ENCODE measurements at places on chromosomes 3 and 15. TPM values are rescaled to one million over a fixed set of nuclear protein-coding genes. Genes with fewer than 3 reads are reported as not detected.
A peak's percentile ranks its signal among the peaks of the same experiment; 100 is the strongest.

CPNE9 gene
- 54.6 TPM for total RNA-seq

SLC12A1 gene
- total RNA-seq: not detected

CADPS gene
- 265 TPM for total RNA-seq

SERPINI1 gene
- 66.2 TPM for total RNA-seq

NR1I2 gene
- not detected for total RNA-seq

COL6A5 gene
- total RNA-seq: not detected

SPTSSB gene
- 1.9 TPM for total RNA-seq

GPR171 gene
- total RNA-seq: not detected

GREM1 gene
- not detected for total RNA-seq

DNA sequence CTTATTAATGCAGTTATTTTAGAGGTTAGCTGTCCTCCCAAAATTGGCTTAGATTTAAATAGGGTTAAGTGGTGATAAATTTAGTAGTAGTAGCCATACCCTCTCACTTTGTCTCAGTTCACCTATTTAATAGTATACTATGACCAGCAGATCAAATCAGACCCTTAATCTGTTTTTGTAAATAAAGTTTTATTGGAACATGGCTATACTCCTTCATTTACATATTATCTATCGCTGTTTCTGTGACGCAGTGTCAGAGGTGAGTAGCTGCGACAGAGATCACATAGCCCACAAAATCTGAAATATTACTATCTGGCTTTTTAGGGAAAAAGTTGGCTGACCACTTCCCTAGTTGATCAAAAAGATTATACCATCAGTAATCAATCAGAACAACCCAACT is 113.2 kb downstream of the FILIP1L start:
- peaks cover 1% of the 10 kb centered on the region for H3K27me3 ChIP-seq
- DNase-seq: no peak
- peaks cover 4% of the 10 kb centered on the region for H3K36me3 ChIP-seq
- no peak overlapping the region for H3K4me3 ChIP-seq

- H3K27ac ChIP-seq: no peak overlapping the region
- H3K36me3 ChIP-seq: no peaks in the 10 kb centered on the region
- no peak for DNase-seq
- no peaks in the 10 kb centered on the region for H3K4me1 ChIP-seq
Observed at GRCh38 chr3:162776148-162776547, 1279.5 kb downstream of the OTOL1 start.

DNA sequence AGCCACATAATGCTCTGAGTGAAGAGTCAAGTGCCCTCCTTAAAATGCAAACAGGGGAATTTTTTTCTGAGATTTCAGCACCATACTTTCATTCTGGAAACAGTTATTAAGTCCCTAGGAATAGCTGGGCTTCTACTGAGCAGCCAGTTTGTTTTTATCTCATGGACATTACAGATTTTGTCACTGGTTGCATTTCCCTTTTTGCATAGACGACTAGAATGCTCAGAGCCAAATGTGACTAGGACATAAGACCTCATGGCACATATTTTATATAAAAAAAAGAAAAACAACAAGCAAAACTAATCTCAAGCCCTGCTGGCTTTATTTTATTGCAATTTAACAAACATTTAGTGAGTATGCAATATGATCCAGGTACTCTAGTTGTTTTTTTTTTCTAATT is 112.7 kb upstream of the NANOGP8 start:
- no peak for DNase-seq
- no peak overlapping the region for H3K27ac ChIP-seq
- H3K4me1 ChIP-seq: no peaks in the 10 kb centered on the region
- H3K36me3 ChIP-seq: no peaks in the 10 kb centered on the region

- no peak for DNase-seq
- peaks cover 10% of the 10 kb centered on the region for H3K4me1 ChIP-seq
Observed at GRCh38 chr3:20846832-20847231, 660.8 kb upstream of the SGO1 start.

DNA sequence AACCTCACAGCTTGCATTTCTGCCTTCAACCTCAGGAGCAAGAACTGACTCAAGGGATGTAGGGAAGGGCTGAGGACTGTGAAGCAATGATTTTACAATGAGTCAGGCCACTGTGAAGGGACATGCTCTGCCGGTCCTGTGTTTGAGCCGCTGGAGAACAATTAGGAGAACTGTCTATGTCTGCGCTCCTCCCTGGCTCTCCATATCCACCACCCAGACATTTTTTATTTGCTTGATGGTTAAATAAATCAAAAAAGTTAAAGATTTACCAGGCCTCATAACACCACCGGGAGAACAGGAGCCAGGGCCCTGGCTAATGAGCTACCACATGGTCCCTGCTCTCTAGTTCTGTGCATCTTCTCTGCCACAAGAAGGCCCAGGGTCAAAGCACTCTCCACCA is 29.6 kb downstream of the SEC61A1 start:
- H3K4me3 ChIP-seq: no peak overlapping the region
- DNase-seq: no peak
- no peak overlapping the region for H3K27ac ChIP-seq
- H3K36me3 ChIP-seq: no peaks in the 10 kb centered on the region
- H3K27me3 ChIP-seq: peaks cover 3% of the 10 kb centered on the region

- H3K4me1 ChIP-seq: no peaks in the 10 kb centered on the region
- no peaks in the 10 kb centered on the region for H3K36me3 ChIP-seq
- H3K27me3 ChIP-seq: no peaks in the 10 kb centered on the region
- DNase-seq: peak; percentile 53
Observed at GRCh38 chr3:163056874-163057497, 1560.4 kb downstream of the OTOL1 start.

DNA sequence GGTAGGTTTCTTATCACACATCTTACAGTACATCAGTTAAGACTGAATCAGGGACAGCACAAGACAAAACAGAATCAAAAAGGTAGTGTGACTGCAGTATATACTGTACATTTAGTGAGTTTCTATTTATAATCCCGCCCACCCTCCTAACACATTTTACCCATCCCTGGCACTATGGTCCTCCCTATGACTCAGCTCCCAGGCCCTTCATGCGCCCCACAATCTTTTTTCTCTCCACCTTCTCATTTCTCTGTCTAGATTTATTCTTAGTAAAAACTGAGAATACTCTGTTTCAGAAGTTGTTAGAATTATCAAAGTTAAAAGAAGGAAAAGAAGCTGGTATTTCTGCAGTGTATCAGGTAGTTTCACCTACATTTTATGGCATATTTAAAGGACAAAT is 427.3 kb downstream of the CNTN4 start:
- no peak for DNase-seq
- no peaks in the 10 kb centered on the region for H3K27me3 ChIP-seq
- no peak overlapping the region for H3K4me3 ChIP-seq
- H3K4me1 ChIP-seq: peaks cover 8% of the 10 kb centered on the region
- H3K27ac ChIP-seq: no peak overlapping the region

- peaks cover 4% of the 10 kb centered on the region for H3K36me3 ChIP-seq
- H3K27me3 ChIP-seq: peaks cover 4% of the 10 kb centered on the region
- H3K4me1 ChIP-seq: peaks cover 5% of the 10 kb centered on the region
- H3K27ac ChIP-seq: no peak overlapping the region
- no peak for DNase-seq
Observed at GRCh38 chr15:67940324-67940719, 100.5 kb upstream of the RNU6-1 start.

DNA sequence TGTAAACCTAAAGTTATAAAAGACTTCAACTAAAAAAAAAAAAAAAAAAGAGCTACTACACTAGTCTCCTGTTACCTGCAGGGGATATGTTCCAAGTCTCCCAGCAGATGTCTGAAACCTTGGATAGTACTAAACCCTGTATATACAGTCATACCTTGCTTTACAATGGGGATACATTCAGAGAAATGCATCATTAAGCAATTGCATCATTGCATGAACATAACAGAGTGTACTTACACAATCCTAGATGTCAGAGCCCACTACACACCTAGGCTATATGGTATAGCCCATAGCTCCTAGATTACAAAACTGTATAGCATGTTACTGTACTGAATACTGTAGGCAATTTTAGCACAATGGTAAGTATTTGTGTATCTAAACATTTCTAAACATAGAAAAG is 119.1 kb downstream of the GMPS start:
- no peaks in the 10 kb centered on the region for H3K27me3 ChIP-seq
- no peak overlapping the region for H3K4me3 ChIP-seq
- H3K4me1 ChIP-seq: peaks cover 8% of the 10 kb centered on the region

DNA sequence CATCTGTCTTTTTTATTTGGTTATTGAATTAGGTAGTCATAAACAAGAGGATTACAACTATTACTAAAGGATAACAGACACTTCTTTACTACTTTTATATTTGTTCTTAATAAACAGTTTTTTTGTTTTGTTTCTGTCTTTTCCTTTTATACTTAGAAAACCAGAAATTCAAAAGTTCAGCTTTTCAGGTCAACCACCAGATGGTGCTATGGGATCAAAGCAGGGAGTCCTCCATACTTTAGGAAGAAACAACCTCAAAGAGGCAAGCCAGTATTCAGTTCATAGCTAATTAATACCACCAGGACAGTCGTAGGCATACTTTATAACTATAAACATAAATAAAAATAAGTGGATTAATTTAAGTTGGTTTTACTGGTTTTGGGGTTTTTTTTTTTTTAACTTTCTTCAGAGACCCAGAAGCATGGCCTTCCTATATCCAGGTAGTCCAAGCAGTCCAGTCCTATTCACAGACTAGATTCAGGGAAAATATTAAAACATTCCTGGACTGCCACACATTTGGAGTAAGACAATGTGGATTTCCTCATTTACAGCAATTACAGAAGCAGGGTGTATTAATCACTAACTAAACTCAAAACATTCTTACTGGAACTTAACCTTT is 16.0 kb upstream of the EID1 start:
- peaks cover 5% of the 10 kb centered on the region for H3K27me3 ChIP-seq
- no peaks in the 10 kb centered on the region for H3K36me3 ChIP-seq
- H3K4me1 ChIP-seq: peaks cover 15% of the 10 kb centered on the region
- H3K27ac ChIP-seq: no peak overlapping the region
- H3K4me3 ChIP-seq: no peak overlapping the region

GRCh38 chr3:153633407-153633806 is 471.4 kb downstream of the RAP2B start:
- no peaks in the 10 kb centered on the region for H3K36me3 ChIP-seq
- H3K4me3 ChIP-seq: no peak overlapping the region
- peaks cover 33% of the 10 kb centered on the region for H3K4me1 ChIP-seq
- no peak for DNase-seq
- H3K27ac ChIP-seq: no peak overlapping the region

GRCh38 chr15:55707951-55708350 is 35.0 kb downstream of the PRTG start:
- H3K27ac ChIP-seq: no peak overlapping the region
- no peaks in the 10 kb centered on the region for H3K27me3 ChIP-seq
- no peak overlapping the region for H3K4me3 ChIP-seq

GRCh38 chr3:102353805-102354204 is 81.0 kb upstream of the ZPLD1 start:
- H3K27me3 ChIP-seq: peaks cover 3% of the 10 kb centered on the region
- no peak overlapping the region for H3K27ac ChIP-seq
- H3K4me3 ChIP-seq: no peak overlapping the region
- H3K36me3 ChIP-seq: no peaks in the 10 kb centered on the region

DNA sequence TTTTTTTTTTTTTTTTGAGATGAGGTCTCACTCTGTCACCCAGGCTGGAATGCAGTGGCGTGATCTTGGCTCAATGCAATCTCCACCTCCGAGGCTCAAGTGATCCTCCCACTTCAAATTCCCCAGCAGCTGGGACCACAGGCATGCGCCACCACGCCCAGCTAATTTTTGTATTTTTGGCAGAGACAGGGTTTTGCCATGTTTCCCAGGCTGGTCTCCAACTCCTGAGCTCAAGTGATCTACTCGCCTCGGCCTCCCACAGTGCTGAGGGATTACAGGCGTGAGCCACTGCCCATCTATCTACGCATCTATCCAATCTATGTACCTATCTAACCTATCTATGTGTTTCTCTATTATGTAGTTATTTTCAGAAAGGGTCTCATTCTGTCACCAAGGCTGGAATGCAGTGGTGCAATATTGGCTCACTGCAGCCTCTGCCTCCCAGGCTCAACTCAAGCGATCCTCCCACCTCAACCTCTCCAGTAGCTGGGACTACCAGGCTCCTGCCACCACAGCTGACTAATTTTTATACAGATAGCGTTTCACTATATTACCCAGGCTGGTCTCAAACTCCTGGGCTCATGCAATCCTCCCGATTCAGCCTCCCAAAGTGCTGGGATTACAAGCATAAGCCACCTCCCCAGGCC is 20.2 kb upstream of the GPX1 start:
- no peak for DNase-seq
- H3K4me1 ChIP-seq: no peaks in the 10 kb centered on the region
- H3K27me3 ChIP-seq: peaks cover 2% of the 10 kb centered on the region
- H3K4me3 ChIP-seq: no peak overlapping the region

- H3K27ac ChIP-seq: no peak overlapping the region
- no peak overlapping the region for H3K4me3 ChIP-seq
- no peak for DNase-seq
- H3K36me3 ChIP-seq: no peaks in the 10 kb centered on the region
- H3K4me1 ChIP-seq: peaks cover 1% of the 10 kb centered on the region
- H3K27me3 ChIP-seq: no peaks in the 10 kb centered on the region
Observed at GRCh38 chr3:12235691-12236090, 53.2 kb upstream of the PPARG start.

- H3K4me3 ChIP-seq: no peak overlapping the region
- H3K36me3 ChIP-seq: no peaks in the 10 kb centered on the region
- no peaks in the 10 kb centered on the region for H3K27me3 ChIP-seq
- no peak overlapping the region for H3K27ac ChIP-seq
Observed at GRCh38 chr3:72907731-72908620, 20.1 kb downstream of the GXYLT2 start.

DNA sequence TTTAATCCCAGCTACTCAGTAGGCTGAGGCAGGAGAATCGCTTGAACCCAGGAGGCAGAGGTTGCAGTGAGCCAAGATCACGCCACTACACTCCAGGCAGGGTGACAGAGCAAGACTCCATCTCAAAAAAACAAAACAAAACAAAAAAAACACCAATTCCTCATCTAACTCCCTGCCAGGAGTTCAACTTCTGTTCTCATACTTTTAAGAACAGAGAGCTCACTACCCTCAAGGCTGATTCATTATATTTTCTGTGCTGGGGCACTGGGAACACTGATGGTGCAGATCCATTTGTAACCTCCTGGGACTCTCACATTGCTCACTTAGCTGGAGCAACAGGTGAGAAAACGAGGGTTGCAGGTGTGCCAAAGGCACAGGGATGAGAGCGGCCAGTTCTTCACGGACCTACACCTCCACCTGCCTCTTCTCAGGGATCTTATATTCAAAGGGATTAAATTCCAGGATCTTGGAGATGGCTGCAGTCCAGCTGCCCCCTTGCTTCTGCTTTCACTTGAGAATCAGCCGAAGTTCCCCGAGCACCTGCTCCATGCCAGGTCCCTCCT is 12.3 kb upstream of the CSK start:
- no peak for DNase-seq
- no peak overlapping the region for H3K27ac ChIP-seq
- H3K4me3 ChIP-seq: no peak overlapping the region
- H3K36me3 ChIP-seq: no peaks in the 10 kb centered on the region

DNA sequence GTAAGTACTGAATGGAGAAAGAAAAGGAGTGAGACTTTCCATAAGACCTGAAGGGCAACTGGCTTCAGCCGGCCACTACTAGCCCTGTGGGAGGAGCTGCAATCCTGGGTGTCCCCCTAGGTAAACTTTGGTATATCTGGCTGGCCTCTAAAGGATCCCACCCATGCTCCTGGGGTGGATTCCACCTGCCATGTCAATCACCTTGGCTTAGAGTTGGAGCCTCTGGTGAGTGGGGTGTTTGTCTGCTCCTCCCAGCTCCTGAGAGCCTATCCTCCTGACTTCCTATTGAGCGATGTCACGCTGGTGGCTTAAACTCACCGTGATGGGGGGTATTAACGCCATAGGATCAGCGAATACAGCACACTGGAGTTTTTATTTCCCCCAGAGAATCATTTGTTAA is 2.6 kb downstream of the SPTBN5 start:
- no peak overlapping the region for H3K27ac ChIP-seq
- H3K36me3 ChIP-seq: no peaks in the 10 kb centered on the region
- no peak for DNase-seq

GRCh38 chr3:106836906-106837305 is 540.3 kb upstream of the CCDC54 start:
- H3K36me3 ChIP-seq: peaks cover 11% of the 10 kb centered on the region
- no peak overlapping the region for H3K4me3 ChIP-seq
- H3K27ac ChIP-seq: no peak overlapping the region
